HTR-8/SVneo (cell line): ENCODE measurements at places on chromosomes 4 and X.
A peak's percentile ranks its signal among the peaks of the same experiment; 100 is the strongest.

GRCh38 chr4:27685091-27685490 lies 824.5 kb downstream of the STIM2 start:
- no peak for DNase-seq

GRCh38 chr4:157072002-157072401 lies 3.9 kb upstream of the GLRB start:
- peak; percentile 27 for DNase-seq

DNA sequence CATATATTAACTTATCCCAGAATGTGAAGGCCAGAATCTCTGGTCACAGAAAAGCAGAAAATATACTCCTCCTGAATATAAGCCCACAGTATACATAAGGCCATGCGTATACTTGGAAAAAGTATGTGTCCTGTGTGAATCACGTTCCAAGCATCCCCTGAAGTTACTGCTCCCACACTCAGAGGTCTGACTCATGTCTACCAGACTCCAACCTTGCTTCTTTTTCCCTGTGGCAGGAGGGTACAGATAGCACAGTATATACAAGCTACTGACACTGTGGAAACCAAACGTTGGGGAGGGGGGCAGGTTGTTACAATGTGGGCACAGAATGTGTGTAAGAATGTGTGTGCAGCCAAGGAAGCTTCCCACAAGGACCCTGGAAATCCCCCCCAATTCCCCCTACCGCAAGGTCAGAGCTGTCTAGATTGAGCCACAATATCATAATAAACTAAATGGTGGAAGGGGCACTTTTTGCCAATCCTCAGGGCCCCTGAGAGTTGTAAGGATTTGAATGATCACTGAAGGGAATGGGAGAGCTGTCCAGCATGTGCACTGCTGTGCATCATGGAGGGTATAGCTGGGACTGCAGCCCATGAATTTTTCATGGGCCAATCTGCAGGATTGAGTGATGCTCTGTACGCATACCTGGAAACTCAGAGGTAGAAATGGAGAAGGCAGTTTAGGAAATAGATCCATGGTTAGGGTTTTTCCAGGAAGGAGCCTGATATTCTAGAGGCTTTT lies 7.4 kb upstream of the RELL1 start:
- peak; percentile 57 for DNase-seq

DNA sequence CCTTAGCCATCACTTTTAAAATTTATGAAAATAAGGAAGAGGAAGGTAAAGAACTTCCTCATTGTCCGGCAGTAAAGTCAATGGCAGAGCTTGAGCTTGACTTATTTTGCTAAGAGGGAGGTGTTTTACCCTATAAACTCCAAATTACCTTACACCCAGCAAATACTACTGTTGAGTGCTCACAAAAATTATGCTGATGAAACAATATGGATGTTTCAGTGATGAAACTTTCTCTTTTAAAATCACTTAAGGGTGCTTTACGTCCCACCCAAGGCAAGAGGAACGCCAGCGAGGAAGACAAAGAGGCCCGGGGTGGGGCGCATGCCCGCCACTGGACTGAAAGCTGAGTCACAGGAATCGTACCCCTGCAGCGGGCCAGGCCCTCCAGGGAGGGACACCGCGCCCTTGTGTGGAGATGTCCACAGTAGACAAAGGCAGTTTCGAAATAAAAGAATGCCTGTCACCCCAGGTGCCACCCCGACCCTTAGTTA lies 560 bp upstream of the TMSB4X start:
- no peak for DNase-seq

DNA sequence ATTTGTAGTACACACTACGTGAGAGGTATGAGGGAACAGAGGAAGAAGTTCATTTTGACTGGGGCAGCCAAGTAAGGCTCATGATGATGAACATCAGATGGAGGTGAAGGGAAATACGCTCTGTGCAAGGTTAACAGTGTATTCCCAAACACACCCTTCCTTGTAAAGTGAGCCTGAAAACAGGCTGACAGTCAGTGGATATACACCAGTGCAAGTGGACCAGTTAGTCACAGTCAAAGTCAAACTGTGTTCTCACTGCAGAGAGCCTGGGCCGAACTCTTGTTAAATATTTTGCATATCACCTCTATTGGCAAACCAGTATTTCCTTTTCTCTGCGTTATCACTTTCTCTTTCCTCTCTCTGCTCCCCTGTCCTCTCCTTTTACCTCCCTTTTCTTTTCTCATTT lies 23.4 kb upstream of the RHOH start:
- no peak for DNase-seq

DNA sequence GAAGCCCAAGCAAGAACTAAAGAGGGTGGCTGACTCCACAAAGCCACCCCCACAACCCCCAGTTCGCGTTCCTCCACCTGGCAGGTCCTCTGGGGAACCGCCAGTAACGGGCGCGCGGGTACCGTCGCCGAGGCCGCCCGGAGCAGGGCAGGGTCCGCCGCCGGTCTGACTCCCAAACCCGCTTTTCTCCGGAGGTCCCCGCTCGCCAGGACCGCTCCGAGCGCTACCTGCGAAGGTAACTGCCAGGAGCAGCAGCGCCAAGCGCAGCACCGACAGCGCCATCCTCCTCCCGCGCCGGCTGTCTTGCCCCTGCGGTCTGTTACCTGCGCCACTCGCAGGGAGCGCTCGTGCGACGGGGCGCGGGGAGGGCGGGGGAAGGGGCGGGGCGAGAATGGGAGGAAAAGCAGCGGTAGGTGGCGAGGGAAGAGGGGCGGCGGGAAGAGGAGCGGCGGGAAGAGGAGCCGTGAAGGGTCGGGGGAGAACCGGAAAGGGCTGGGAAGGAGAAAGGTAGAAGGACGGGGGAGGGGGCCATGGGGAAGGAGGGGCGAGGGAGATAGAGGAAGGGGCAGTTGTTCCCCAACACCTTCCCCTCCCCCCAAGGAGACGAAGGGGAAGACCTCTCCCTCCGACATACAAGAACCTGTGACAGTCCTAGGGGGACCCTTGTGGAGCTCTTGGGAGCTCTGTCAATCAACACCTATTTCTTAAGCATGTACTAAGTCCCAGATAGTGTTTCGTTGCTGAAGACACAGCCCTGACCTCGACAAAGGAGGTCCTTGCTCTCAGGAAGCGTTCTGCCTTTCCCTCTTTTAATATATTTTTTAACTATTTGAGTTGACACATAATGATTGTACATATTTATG lies at the start of gene SPINK2:
Gene SPINK2 (minus strand): TSS at position 321 of the 863 bp plus-strand sequence. CDS start 39 bp downstream, at position 282.
- DNase-seq, result peak; percentile 57

GRCh38 chr4:30380404-30380998 lies 339.7 kb upstream of the PCDH7 start:
- DNase-seq, result peak; percentile 33

DNA sequence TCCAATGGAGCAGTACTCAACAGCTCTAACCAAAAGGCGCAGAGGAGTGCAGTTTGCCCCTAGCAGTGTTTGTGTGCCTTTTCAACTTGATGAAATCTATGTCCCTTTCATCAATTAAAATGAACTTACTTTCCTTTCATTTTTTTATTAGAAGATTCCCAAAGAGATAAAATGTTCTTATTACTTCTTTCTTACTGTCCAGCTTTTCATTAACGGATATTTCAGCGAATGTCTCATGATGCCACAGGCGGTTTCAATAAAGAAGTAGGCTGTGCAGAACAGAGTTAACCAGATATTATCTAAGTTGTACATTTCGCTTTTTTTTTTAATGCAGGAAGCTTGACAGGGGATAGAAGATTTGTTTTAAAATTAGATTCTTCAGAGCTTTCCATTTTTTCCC lies 3.4 kb upstream of the MAOB start:
- DNase-seq, result no peak

GRCh38 chrX:134898440-134898839 lies 92.4 kb upstream of the SMIM10 start:
- no peak for DNase-seq

GRCh38 chr4:41262198-41262597 lies 5.5 kb downstream of the UCHL1 start:
- no peak for DNase-seq

DNA sequence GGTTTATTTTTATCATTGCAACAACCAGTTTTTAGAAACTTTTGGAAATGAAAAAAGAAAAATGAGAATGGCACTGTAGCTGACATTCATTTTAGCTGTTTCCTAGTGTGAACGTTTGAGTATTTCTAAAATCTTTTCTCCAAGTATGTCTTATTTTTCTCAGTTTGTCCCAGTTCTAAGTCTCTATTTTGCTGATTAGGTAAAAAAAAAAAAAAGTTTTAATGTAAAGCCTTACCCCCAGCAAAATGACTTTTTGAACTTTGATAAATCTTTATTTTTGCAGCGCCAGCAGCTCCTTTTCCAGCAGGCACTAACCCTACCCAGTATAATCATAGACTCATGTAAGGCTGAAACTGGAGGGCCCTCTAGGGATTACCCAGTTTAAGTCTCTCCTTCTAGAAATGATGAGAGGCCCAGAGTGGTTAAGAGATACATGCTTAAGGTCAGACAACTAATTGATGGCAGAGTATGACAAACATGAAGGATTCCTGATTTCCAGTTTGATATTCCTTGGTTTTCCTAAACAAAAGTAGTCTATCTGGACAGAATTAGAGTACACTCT lies 84.3 kb upstream of the SLC4A4 start:
- DNase-seq, result no peak

DNA sequence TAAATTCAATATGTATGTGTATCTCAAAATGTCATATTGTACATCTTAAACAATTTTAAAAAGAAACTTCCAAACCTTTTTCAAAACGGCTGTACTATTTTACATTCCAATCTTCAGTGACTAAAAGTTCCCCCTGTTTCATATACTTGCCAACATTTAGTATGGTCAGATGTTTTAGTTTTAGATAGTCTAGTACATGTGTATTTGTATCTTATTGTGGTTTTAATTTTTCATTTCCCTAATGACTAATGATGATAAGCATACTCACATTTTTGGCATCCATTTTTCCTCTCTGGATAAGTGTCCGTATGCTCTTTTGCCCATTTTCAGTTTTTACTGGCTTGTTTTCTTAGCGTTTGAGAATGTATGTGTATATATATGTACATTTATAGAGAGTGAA lies 212.2 kb upstream of the MAGEB18 start:
- DNase-seq, result no peak

DNA sequence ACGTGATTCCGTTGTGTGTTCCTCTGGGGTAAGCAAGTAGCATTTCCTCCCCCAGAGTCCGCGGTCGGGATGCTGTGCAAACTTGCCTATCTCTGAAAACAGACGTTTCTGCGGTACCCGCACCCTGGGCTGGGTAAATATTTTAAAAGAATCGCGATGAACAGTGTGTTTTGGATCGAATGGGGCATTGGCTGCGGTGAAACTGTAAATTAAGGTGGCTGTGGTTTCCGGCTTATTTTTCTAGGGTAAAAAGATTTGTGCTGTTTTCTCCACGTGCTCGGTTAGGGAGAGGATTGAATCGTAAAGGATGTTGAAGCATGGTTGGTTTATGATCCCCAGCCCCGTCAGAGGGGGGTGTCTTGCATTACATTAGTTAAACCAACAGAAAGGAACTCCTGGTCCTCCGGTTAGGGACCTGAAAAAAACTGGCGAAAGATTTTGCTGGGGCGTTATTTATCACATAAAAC lies 1.2 kb downstream of the HHIP start:
- peak; percentile 25 for DNase-seq

DNA sequence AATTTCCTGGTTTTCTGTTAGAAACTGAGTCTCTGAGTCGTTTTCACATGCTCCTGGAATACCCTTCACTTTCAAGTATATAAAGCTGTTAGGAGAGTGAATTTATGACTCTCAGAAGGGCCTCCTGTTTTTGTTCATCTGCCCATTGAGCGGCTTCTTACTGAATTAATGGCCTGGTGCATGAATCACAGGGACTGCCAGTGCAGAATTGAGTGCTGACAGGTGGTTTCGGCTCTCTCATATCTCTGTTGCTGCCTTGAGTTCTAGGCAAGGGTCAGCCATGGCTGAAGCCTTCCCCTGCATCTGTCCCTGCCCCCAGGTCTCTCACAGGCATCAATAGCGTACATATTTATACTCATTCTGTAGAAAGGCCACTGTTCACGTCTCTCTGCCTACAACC lies 22.7 kb upstream of the SEPSECS start:
- DNase-seq, result no peak

- no peak for DNase-seq
Measured at GRCh38 chr4:1198098-1198844, 25.9 kb upstream of the SPON2 start.

GRCh38 chrX:119809185-119809666 lies 17.8 kb upstream of the RPL39 start:
- no peak for DNase-seq

DNA sequence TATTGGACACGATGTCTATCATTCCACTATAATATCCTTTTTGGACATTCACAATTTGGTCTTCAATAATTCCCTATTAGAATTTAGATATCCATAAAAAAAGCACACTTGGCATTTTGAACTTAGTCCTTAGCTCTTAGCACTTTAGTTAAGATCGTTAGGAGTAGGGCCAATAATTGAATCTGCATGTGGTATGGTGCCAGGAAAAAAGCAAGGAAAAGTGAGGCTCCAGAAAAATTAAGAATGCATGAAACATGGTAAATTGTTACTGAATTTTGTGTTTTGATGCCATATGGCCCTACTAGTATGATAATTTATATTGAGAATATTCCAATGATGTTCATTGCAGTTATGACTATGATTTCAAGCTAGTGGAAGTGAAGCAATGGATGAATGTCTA lies 53.6 kb upstream of the TEX13A start:
- DNase-seq, result no peak

DNA sequence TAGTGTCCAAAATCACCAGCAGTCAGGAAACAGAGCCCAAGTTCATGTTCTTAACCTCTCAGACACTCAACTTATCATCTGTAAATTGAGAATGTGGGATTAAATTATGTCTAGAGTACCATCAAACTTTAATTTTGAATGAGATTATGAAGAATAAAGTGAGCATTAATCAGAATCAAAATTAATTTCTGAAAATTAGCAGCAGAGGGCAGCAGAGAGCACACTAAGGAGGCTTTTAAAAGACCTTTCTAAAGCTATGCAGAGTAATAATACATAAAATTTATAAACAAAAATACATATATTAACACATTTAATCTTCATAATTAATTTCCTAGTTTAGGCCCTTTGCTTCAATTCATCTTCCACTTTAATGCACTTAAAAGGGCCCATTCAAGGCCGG lies 7.1 kb downstream of the TASL start:
- peak; percentile 32 for DNase-seq

DNA sequence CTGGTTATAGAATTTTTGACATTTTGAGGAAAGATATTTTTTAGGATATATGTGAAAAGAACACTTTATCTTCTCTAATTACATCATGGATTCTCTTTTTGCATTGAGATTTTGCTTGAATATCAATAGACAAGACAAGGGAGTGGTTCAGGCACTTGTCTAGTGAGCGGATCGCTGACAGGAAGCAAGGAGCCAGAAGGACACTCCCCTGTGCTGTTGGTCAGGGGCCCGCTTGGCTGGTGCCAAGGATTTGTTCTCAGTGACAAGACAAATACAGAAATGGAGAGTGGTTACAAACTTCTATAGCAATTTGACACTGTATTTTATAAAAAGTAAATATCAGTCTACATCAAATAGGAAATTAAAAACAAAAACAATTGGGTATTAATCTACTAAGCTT lies 60.0 kb downstream of the SLC9B1 start:
- no peak for DNase-seq

GRCh38 chr4:161554372-161554990 lies 609.3 kb downstream of the FSTL5 start:
- DNase-seq, result no peak
